Epithelial cell of proximal tubule (primary cell): ENCODE measurements at places on chromosomes 6 and 20.

DNA sequence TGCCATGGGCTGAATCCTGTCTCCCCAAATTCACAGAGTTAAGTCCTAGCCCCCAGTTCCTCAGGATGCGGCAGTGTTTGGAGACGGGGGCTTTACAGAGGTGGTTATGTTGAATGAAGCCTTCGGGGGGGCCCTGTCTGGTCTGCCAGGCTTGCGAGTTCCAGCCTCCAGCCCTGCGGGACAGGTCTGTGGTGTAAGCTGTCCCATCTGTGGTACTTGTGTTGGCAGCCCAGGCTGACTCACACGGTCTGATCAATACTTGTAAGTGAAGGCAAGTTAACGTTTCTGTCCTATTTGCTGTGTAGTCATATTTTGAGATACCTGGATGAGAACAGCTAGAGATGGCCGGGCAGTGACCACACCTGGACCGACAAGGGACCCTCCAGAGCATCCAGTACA, 51.8 kb upstream of the GPR31 start:
- no peak for DNase-seq

DNA sequence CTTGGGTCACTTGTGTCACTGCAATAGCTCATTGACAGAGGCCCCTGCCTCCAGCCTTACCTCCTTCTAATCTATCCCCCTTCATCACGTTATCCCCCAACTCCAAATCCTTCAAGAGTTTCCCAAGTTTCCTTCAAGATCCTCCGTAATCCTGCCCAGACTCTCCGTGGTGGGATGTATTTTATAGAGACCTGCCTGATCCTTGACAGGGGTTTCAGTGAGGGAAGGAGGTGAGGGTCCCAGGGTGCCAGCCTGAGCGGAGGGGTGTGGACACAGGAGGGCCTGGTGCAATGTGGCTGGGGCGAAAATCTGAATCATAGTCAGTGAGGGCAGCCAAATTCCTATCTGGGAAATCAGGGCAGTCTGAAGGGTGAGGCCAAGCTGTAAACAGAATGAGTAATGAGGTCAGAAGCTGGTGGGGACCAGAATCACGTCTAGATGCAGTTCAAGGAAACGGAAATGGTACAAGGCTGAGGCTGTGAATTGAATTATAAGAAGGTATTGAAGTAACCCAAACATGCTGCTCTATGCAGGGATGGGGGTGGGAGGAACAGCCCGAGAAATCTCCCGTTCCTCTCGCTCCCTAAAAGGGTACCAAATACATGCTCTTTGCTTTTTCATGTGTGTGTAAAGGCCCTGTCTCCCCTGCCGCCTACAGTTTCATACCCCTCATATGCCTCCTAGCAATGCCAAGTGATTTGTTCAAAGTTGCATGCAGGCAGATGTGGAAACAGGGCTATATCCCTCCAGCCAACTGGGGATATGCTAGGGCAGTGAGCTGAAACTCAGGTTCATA, 35.4 kb upstream of the PIM1 start:
- peak; percentile 91 for DNase-seq

DNA sequence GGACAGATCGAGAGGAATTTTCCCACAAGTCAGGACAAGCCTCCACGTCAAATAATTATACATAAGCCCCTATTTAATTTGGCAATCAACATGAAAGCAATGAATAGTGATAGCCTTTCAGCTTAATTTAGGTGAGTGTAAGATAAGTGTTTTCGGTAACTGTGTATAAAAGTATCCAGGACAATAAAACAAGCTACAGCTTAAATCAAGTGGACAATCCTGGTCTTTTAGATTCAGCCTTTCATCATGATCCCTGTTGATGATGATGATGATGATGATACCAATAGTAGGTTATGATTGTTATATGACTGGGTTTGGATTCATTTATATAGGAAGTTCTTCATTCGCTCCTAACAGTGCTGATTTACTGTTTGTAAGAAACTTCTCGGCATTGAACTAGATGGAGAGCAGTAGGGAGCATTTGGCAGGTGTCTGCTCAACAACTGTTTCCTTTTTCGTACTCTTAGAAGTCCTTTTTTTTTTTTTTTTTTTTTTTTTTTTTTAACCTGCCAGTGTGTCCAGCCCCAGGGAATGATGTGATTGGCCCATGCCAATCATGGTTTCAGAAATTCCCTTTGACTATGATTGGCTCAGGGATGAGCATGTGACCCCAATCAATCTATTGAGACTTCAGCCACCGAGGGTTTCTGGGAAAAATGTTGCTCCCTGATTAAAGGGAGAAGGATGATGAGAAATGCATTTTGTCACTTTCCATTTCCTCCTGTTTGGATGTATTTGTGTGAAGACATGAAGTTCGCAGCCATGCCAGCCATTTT, 11.3 kb upstream of the RNF182 start:
- no peak for DNase-seq

GRCh38 chr20:32623667-32624157, 38.6 kb upstream of the NOL4L start:
- no peak for DNase-seq

DNA sequence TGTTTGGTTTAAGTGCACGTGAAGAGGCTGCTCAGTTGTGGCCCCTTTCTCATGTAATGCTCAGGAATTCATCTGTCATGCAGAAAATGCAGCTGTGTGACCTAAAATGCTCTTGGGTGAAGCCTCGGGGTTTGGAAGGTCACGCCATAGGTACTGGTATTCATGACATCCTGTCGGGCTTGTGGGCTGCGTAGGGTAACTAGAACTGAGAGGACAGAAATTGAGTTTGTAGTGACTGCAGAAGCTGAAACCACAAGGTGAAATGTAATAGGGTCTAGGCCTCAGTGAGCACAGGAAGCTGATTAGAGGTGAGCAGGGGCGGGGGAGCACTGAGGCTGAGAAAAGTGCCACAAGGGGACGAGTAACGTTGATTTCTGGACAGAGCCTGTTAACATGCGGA, 128.8 kb downstream of the SOBP start:
- no peak for DNase-seq

DNA sequence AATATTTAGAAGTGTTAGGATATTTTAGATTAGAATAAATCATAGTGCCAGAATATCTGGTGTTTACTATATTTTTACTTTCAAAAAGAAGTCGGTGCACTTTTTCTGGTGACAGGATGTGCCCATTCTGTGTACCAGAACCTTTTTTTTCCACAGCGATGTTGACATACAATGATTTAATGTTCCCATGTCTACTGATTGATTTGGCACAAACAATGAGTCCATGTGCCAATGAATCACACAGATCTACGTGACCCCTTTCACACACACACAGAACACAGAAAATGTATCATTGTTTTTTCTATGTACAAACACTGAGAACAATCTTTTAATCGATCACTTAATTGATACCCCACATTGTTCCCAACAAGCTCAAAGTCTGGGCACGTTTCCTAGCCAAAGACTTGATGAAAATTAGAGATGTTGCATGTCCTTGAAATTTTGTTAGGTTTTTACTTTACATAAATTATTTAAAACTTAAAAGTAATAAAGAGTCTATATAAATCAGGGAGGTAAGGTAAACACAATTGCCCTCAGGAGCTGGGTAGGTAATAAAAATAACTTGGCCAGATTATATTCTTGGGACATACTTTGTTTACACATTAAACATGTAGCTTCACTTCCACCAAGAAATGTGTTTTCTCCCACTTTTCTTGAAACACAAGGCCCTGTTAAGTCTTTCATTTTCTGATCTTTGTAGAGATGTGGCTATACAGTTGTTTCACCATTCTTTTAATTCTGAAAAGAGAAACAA, 36.4 kb upstream of the SOX4 start:
- peak; percentile 43 for DNase-seq

GRCh38 chr6:53038141-53038540, 27.1 kb upstream of the FBXO9 start:
- DNase-seq = no peak
